ENCODE measurements at places on chromosomes 1 and 21.

DNA sequence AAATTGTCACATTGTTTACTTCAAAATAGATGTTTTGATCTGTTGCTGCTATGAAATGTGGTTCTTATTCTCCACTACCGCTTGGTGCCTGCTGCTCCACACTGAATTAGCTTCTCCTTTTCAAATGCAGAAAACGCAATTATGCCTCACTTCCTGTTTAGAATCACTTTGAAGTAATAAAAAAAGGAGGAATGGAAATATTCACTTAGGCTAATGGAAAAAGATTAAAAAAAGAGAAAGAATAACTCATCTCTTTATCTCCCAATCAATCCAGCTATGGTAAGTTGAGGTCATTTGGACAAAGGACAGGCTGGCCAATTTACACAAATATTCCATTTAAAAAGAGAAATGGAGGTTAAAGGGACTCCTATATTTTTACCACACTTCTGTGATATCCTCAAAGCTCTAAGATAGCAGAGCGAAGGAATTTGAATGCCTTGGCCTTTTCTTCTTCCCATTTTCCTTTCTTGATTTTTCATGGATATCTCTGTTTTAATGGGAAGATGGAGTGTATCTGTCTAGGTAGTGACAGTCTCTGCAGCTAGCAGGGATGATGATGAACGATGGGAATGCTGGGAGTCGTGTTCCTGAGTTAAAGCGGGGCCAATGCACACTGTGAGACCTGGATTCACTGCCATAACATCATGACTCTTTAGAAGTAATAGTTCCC lies 35.7 kb downstream of the RGS5 start:
- DNase-seq, result no peak

DNA sequence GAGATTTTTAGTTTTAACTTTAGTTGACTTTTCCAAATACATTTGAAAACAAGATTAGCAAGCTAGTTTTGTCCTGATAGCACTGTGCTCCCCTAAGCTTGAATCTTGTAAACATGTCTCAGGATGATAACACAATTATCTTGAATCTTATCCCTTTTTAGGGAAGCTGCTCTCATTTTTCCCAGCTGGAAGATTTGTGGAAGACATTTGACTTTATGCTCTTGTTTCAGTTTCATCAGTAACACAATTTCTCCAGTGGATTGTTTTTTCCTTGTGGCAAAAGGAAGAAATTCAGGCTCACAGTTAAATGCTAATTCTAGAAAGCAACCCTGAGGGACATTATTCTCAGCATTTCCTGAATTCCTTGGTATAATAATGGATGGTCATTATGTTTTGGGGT lies 88.8 kb downstream of the CDC7 start:
- DNase-seq, result no peak

GRCh38 chr1:21534674-21535378 lies 25.6 kb downstream of the ALPL start:
- no peak for DNase-seq

DNA sequence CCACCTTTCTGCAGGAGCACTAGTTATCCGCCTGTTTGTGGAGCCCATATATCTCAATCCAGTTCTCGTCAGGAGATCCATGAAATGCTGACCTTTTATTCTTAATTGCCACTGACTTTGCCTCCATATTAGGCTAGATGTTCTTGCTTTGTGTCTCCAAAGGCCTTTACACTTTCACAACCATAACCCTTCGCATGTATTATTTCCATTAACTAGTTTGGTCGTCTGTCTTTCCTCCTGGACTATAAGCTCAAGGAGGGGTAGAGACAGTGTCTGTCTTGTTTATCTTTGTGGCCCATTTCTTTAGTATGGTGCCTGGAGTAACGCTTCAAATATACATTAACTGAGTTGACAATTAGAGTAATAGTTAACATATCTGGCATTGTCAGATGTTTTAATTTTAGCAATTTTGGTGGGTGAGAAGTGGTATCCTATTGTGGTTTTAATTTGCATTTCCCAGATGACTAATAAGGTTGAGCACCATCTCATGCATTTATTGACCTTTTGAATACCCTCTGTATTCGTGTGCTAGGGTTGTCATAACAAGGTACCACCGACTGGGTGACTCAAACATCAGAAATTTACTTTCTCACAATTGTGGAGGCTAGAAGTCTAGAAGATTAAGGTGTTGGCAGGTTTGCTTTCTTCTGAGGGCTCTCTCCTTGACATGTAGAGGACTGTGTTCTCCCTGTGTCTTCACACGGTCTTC lies 21.7 kb upstream of the IL12RB2 start:
- no peak for DNase-seq

- no peak for DNase-seq
These were observed 33.9 kb downstream of the SOX13 start for GRCh38 chr1:204106825-204107224.

- no peak for DNase-seq
These were observed 595 bp downstream of the AK2 start for GRCh38 chr1:33036051-33036525.

Measured in NCI-H1048 (cell line).